ENCODE measurements at places on chromosomes 5 and 9.

DNA sequence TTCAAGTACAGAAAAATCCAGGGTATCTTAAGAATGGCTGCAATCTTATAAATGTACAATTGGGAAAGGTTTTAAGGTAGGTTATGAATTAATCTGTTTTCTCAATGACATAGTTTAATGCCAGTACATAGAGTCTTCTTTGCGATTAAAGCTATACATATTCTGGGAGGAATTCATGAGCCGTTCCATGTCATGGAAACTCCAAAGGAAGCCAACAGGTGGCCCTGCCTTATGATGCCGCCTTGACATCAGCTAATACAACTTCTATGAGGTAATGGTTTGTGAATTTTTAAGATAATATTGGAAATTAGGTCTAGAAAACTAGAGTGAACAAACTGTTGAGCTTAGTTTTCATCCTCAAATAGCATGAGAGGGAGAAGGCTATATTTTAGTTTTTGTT, 713.4 kb downstream of the EFNA5 start:
- no peak for DNase-seq

DNA sequence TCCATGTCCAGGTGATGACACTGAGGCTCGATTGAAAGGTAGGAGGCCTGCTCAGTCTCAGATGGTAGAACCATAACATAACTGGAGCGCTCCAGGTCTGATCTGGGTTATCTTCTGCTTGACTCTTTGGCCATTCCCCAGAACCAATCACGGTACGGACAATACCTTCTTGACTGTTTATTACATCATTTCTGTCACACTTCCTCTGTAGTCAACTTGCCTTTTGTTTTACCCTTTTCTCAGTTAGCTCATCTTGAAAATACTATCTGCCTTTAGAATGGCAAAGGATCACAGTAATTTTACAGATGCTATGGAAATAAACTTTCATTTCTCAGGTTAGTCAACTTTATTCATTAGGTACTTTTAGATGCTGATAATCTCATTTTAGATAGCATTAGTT, 22.4 kb downstream of the GLRA1 start:
- no peak for DNase-seq

DNA sequence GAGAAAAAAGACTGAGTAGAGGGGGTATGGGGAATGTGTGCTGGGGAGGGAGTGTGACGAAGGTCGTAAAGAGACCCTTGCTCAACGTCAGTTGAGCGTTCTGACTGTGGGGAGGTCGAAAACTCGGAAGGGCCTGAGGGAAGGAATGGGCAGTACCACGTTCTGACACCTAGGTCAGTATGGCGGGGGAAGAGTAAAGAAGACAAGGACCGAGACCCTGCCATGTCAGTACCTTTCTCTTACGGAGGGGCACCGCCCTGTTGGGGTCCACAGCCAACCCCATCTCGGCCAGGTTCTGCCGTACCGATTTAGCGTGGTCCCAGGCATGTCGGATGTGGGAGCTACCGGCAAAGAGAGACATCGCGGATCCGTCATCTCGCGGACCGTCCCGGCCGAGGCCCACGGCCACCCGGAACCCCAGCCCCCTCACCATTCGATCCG, 375 bp downstream of the NOP16 start:
- no peak for DNase-seq

GRCh38 chr9:129880654-129881546, 45.6 kb downstream of the USP20 start:
- no peak for DNase-seq
